ENCODE measurements at places on chromosomes 11 and 22.

GRCh38 chr22:33919391-33920196, 682 bp downstream of the LARGE1 start:
- peak; percentile 61 for DNase-seq

- no peak for DNase-seq
These were observed 83.9 kb upstream of the EED start for GRCh38 chr11:86160541-86161149.

DNA sequence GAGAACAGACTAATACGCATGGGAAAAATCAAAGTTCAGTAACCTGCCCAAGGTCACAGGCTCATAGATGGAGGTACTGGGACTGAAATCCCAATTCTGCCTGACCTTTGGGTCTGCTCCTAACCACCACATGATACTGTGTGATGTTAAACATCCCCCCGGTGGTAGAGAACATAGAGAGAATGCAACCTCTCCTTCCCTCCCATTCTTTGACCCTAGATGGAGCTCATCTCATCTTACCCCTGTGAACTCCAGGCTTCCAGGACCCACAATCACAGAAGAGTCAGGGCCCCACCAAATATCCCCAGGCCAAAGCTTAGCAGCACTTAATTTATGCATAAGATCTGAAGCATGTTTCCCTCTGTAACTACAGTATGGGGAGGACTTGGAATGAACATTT, 198.5 kb downstream of the MYO18B start:
- DNase-seq, result no peak

- DNase-seq, result no peak
These were observed 1.2 kb downstream of the GPR83 start for GRCh38 chr11:94400050-94400449.

DNA sequence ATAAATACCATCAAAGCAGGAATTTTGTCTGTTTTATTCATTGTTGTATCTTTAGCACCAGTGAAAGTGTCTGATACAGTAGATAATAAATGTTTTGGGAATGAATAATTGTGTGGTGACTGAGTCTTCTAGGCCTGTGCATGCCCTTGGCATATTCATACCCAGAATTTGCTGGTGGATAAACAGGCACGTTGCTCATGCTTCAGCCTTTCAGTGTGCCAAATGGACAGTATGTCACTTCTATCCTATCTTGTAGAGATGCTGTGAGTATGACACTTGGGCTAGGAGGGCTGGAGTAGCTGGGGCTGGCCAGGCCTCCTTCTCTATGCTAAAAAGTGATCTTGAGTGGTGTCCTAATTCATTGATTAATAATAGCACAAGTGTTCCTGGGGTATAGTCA, 287.3 kb upstream of the DDI1 start:
- no peak for DNase-seq

Measured in right forelimb (tissue), 1 donor.